ENCODE measurements at places on chromosomes 11 and 22.

DNA sequence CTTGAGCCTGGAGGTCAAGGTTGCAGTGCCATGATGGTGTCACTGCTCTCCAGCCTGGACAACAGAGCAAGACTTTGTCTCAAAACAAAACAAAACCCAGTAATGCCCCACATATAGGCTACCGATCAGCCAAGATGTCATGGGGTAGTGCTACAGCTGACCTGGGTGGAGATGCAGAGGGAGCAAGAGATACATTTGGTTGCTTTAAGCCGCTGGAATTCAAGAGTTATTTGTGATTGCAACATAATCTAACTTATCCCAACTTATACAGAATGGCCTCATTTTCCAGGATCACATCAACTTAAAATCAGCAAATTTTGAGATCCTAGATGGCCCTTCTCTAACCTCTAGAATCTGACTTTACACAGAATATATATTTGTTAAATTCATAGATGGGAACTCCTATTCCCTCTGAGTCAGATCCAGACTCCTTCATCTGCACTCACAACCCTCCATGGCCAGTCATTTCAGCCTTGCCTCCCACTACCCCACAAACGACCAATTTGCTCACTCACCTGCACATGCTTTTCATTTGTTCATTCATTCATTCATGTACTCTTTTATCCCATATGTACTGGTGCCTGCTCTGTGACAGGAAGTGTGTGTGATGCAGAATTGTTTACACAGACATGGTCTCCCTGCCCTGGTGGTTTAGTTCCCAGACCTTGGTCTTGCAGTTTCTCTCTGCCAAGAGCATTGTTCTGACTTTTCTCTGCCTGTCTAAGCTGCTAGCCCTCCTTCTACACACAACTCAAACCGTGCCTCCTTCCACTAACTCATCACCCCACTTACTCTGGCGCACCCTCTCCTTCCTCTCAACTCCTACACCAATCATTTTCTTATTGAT lies 24.1 kb upstream of the APLNR start:
- H3K4me1 ChIP-seq = no peaks in the 10 kb centered on the region
- no peaks in the 10 kb centered on the region for H3K27me3 ChIP-seq
- no peaks in the 10 kb centered on the region for H3K36me3 ChIP-seq
- no peak overlapping the region for H3K4me3 ChIP-seq
- no peak overlapping the region for H3K27ac ChIP-seq
- DNase-seq = no peak

DNA sequence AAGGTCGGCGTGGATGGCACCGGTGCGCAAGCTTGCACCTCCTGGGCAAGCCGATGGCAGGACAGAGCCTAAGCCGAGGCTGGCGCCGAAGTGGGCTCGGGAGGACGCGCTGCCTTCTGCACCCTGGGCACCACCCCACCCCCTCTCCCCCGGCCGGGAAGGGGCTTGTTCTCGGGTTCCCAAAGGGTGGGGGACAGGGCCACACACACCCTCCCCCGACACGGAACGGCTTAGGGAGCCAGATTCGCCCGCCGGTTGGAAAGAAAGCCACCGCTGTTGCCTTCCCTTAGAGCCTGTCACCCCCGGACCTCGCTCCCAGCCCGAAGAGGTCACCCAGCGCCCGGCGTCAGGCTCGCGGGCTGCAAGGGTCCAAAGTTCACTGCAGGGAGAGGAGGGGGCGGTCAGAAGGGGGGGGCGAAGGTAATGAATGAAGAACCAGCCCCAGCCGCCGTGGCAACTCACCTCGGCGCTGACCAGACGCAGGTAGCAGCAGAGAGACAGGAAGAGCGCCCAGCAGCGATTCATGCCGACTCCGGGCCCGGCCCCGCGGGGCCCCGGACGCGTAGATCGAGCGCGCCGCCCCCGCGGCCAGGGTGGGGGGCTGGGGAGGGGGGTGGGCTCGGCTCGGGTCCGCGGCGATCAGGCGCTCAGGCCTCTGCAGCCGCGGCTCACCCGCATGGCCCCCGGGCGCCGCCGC lies 1.2 kb downstream of the PDGFB start:
- peak overlapping the region; percentile 31 for H3K4me3 ChIP-seq
- DNase-seq = no peak
- peak overlapping the region; percentile 66 for H3K27ac ChIP-seq
- no peaks in the 10 kb centered on the region for H3K36me3 ChIP-seq
- H3K4me1 ChIP-seq = peaks cover 28% of the 10 kb centered on the region
- H3K27me3 ChIP-seq = no peaks in the 10 kb centered on the region

- H3K36me3 ChIP-seq = no peaks in the 10 kb centered on the region
- no peak overlapping the region for H3K4me3 ChIP-seq
- DNase-seq = no peak
These were observed 12.8 kb downstream of the GATD1 start for GRCh38 chr11:764322-765024.

DNA sequence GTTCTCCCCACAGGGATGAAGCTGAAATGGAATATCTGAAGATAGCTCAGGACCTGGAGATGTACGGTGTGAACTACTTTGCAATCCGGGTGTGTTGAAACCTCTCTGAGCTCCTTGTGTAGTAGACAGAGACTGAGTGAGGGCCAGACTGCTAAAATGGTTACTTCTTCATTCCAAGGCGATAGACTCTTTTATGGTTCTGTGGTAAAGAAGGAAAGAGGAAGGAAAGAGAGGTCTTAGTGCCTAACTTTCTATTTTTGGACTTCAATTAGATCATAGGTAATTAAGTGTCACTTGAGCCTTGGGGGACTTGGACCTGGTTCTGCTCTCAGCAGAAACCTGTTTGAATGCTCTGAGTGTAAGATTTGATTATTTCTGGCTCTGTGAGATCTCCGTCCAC lies 54.7 kb downstream of the NF2 start:
- no peak overlapping the region for H3K27ac ChIP-seq
- no peak for DNase-seq
- H3K27me3 ChIP-seq = no peaks in the 10 kb centered on the region
- no peak overlapping the region for H3K4me3 ChIP-seq
- no peaks in the 10 kb centered on the region for H3K4me1 ChIP-seq

DNA sequence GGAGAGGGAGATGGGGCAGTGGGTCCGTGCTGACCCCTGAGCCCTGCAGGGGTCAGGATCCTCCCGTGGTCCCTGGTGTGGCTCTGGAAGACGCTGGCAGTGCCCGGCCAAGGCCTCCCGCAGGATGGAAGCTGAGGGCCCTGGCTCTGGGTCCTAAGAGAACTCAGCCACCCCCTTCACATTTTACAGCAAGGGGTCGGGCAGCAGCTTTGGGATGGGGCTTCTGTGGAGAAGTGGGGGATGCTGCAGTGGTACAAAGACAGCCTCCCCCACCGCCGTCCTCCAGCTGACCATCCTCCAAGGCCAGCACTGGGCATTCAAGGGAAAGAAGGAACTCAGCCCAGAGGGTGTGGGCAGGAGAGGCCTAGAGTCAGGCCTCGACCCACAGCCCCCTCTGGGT lies 21.8 kb upstream of the CRYBB3 start:
- no peak overlapping the region for H3K27ac ChIP-seq
- no peaks in the 10 kb centered on the region for H3K36me3 ChIP-seq
- no peak overlapping the region for H3K4me3 ChIP-seq
- DNase-seq = no peak
- no peaks in the 10 kb centered on the region for H3K4me1 ChIP-seq

- H3K27me3 ChIP-seq = no peaks in the 10 kb centered on the region
- H3K27ac ChIP-seq = no peak overlapping the region
- no peaks in the 10 kb centered on the region for H3K4me1 ChIP-seq
- H3K36me3 ChIP-seq = no peaks in the 10 kb centered on the region
These were observed 1217.6 kb downstream of the JRKL start for GRCh38 chr11:97607291-97608000.

GRCh38 chr11:87190071-87190470 lies 152.3 kb downstream of the TMEM135 start:
- no peaks in the 10 kb centered on the region for H3K4me1 ChIP-seq
- no peaks in the 10 kb centered on the region for H3K36me3 ChIP-seq
- no peaks in the 10 kb centered on the region for H3K27me3 ChIP-seq
- H3K4me3 ChIP-seq = no peak overlapping the region

DNA sequence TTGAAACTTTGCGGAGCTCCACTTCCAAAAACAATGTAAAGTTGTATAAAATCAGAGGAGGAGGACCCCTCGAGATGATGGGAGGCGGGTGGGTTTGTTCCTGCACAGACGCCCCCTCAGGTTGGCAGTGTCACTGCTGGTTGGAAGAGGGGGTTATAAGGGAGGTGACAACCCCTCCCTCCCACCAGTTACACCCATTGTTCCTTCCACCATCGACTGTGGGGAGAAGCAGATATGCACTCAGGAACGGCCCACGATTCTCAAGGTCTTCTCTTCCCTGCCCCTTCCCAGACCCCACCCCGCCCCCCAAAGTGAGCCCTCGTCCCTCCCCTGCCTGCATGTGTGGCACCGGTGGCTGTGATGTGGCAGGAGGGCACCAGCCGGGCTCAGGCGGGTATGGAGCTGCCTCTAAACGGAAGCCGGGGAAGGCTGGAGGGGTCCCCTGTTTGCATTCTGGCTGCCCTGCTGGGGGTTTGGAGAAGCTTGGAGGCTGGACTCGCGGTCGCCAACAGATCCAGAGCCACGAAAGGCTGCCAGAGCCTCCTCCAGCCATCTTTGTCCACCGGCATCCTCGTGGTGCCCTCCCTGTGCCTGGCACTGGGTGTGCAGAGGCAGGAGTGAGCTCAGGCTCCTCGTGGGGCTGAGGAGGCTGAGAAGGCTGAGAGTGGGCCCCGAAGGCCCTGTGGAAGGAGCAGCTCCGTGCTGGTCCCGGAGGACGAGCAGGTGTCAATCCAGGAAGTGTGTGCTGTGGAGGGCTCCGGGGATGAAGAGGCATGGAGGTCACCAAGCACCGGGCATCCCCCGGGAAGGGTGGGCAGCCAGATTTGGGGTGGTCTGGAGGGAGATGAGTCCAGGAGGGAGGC lies 778 bp downstream of the KDELR3 start:
- H3K36me3 ChIP-seq = no peaks in the 10 kb centered on the region
- DNase-seq = no peak
- peaks cover 4% of the 10 kb centered on the region for H3K4me1 ChIP-seq
- no peaks in the 10 kb centered on the region for H3K27me3 ChIP-seq

DNA sequence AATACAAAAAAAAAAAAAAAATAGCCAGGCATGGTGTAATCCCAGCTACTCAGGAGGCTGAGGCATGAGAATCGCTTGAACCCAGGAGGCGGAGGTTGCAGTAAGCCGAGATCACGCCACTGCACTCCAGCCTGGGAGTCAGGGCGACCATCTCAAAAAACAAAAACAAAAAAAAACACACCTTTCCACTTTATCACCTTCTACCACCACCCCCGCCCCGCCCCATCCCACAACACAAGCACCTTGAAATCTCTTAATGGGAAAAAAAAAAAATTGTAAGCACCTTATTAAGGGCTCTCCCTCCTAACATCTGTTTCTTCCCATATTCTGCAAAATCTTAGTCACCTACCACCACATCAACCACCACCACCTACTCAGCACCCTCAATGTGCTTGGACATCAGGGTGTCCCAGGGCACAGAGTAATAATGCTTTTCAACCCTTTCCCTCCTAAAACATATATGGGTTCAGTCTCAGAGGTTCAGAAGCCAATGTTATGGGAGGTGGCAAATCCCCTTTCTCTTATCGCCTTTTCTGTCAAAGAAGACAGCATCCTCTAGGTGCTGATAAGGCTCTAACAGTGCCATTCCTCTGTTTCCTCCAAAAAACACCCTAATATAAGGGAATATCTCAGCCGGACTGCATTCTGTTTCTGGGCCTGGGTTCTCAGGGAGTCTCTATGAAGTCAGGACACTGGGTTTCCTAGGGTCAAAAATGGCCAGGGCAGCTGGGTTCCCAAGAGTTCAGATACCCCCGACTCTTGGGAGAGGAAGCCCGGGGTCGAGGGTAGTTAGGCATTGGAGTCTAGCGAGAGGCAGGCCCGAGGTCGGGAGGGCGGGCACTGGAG lies 718 bp downstream of the INTS5 start:
- H3K27ac ChIP-seq = peak overlapping the region; percentile 86
- no peaks in the 10 kb centered on the region for H3K36me3 ChIP-seq
- H3K4me3 ChIP-seq = peak overlapping the region; percentile 74
- no peak for DNase-seq
- no peaks in the 10 kb centered on the region for H3K27me3 ChIP-seq

GRCh38 chr11:95684701-95685100 lies 104.9 kb downstream of the FAM76B start:
- no peak overlapping the region for H3K27ac ChIP-seq
- no peaks in the 10 kb centered on the region for H3K36me3 ChIP-seq
- H3K27me3 ChIP-seq = no peaks in the 10 kb centered on the region
- no peak overlapping the region for H3K4me3 ChIP-seq
- no peak for DNase-seq

GRCh38 chr22:43303166-43303565 lies 40.0 kb downstream of the SCUBE1 start:
- no peaks in the 10 kb centered on the region for H3K4me1 ChIP-seq
- H3K27me3 ChIP-seq = no peaks in the 10 kb centered on the region
- no peak overlapping the region for H3K4me3 ChIP-seq
- no peak for DNase-seq

GRCh38 chr11:67387069-67387468 lies 4.7 kb upstream of the RAD9A start:
- H3K4me1 ChIP-seq = no peaks in the 10 kb centered on the region
- H3K36me3 ChIP-seq = no peaks in the 10 kb centered on the region
- DNase-seq = no peak
- H3K27ac ChIP-seq = no peak overlapping the region

DNA sequence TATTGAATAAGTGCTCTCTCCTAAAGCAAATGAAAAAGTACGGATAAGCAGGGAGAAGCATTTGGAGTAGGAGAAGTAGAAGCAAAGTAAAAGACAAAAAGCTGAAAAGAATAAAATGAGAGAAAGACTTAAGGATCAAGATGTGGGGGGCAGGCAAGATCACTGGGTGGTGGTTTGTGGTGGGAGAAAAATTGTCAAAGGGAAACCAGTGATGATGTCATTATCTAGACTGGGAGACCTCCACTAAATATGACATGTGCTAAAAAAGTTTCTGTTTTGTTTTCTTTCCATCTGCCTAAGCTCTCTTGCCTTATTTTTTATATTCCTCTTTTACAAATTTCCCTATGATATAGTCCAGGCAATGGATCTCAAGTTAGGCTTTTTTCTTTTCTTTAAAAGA lies 14.8 kb upstream of the MAML2 start:
- H3K4me3 ChIP-seq = no peak overlapping the region
- no peaks in the 10 kb centered on the region for H3K36me3 ChIP-seq
- no peak overlapping the region for H3K27ac ChIP-seq
- no peak for DNase-seq

- no peaks in the 10 kb centered on the region for H3K27me3 ChIP-seq
- peaks cover 11% of the 10 kb centered on the region for H3K4me1 ChIP-seq
- DNase-seq = no peak
- no peak overlapping the region for H3K27ac ChIP-seq
These were observed 54.6 kb downstream of the GRIK4 start for GRCh38 chr11:120566176-120566575.

- H3K4me3 ChIP-seq = no peak overlapping the region
- H3K27me3 ChIP-seq = no peaks in the 10 kb centered on the region
- no peak overlapping the region for H3K27ac ChIP-seq
- peaks cover 1% of the 10 kb centered on the region for H3K4me1 ChIP-seq
- DNase-seq = peak; percentile 13
- H3K36me3 ChIP-seq = no peaks in the 10 kb centered on the region
These were observed 3.2 kb upstream of the MRPL23 start for GRCh38 chr11:1943977-1944376.

Data from uterus (tissue), 4 donors.